Activated effector memory CD4-positive, alpha-beta T cell treated with anti-CD3 and anti-CD28 coated beads, Interleukin-2, amount 50 U/mL, for 16 hours (primary cell): ENCODE measurements at places on chromosomes 7 and 10.

DNA sequence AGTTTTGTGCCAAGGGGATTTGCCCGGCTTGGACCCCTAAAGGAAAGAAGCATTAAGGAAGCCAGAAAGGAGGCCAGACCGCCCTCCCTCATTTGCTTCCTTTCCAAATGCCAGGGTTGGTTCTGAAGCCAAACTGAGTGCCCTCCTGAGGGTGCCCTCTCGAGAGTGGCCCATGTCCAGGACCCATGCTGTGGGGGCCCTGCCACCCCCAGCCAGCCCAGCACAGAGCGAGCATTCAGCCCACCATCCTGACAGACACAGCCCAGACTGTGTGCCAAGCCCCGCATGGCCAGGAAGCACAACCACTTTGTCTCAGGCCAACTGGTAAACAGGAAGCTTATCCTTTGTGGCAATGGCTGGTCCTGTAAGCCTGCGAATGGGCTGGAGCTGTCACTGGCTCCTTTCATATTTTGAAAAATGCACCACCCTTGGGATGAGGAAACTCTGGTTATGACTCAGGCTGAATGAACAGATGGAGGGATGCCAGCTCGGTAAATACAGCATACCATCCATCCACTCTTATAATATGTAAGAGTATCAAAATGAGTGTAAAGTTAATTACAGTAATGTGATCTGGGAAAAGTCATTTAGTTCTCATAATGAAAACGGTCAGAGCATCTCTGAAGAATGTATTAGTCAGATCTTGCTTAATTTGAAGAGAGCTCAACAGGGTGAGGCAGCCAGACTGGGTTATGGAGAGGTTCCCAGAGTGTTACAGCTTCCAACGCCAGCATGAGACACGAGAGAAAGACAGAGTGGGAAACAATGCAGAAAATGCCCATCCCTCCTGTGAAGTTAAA is 65.0 kb downstream of the STK17A start:
- DNase-seq = peak; percentile 74

DNA sequence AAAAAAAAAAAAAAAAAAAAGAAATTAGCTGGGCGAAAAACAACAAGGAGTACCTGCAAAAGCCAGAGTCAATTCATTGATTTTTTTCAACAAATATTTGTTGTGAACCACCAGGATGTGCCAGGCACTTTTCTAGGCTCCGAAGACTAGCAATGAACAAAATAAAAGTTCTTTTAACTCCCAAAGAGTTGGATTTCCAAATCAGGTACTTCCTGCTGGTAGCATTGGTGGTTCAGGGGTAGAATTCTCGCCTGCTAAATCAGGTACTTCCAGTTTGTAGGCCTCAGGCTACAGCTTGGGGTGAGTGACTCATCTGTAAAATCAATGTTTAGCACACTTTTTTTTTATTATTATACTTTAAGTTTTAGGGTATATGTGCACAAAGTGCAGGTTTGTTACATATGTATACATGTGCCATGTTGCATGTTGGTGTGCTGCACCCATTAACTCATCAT is 10.9 kb downstream of the PPA1 start:
- no peak for DNase-seq

DNA sequence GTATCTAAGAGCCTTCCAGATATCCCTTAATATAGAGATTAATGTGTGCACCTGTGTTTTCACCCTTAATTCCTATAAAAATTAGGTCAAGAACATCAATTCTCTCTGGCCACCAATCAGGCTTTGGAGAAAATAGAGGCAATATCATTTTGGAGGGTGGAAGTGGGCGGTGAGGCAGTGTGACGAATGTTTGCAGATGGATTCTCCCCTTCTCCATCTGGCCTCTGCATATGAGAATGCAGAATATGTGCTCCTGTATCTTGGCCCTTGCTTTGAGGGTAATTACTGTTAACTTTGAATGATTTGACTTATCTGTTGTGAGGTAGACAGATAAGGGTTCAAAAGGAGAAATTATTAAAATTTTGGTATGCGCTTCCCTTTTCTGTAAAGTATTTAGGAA is 304.0 kb upstream of the NPSR1 start:
- no peak for DNase-seq

- no peak for DNase-seq
Measured at GRCh38 chr10:119342335-119342734, 135.0 kb downstream of the GRK5 start.

DNA sequence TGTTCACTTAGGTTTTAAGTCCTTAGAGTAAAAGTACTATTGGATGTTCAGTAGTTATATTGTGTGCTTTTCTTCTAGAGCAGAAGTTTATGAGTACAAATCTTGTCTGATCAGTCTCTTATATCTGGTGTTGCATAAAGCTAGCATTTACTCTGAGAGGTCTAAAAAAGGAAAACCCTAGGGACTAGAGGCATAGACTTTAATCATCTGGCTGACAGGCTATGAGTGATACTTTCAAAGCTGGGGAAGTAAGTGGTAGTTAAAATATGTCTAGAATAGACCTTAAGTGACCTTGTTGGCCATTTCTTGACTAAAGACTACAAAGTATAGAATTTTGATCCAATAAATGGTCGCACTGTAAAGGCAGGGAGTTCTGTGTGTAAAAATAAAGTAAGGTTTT is 32.9 kb upstream of the PHYHIPL start:
- DNase-seq = no peak

DNA sequence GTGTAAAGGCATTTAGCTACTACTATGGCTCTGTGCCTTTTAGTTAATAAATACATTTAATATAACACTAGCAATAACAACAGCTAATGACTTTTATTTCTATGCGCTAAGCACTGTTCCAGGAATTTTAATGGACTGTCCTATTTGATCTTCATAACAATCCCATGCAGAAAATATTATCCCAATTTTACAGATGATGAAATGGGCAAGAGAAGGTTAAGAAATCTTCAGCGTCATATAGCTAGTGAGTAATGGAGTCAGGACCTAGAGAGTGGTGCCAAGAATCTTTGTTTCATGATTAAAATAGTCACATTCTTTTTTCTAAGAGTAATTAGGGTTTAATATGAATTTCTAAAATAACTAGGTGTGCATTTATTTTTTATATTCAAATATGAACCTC is 32.4 kb downstream of the ACTA2 start:
- DNase-seq = no peak

GRCh38 chr10:78777466-78777865 is 291.3 kb upstream of the ZMIZ1 start:
- DNase-seq = no peak

DNA sequence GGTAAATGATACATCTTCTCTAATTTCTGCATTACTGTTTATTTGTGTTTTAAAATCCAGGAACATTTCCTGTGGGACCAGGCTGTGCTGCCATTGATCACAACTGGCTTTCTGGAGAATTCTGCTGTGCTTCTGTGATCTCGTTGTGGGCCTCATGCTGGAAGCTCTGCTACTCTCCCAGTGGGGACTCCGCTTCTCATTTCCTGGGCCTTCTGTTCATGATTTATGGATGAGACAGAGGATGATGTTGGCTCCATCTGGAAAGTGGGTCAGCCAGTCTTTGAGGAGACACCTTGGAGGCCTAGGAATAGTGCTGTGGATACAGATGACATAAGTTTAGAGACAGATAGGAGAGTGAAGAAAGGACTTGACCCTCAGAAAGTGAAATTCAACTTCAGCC is 15.2 kb upstream of the GPR158 start:
- no peak for DNase-seq

- peak; percentile 89 for DNase-seq
Measured at GRCh38 chr10:17026686-17027485, 102.7 kb downstream of the CUBN start.

GRCh38 chr7:149005427-149006344 is 22.6 kb downstream of the PDIA4 start:
- peak; percentile 94 for DNase-seq
